Tibial artery (tissue), 4 donors: ENCODE measurements at places on chromosomes 16 and 17.
A peak's percentile ranks its signal among the peaks of the same experiment; 100 is the strongest.

DNA sequence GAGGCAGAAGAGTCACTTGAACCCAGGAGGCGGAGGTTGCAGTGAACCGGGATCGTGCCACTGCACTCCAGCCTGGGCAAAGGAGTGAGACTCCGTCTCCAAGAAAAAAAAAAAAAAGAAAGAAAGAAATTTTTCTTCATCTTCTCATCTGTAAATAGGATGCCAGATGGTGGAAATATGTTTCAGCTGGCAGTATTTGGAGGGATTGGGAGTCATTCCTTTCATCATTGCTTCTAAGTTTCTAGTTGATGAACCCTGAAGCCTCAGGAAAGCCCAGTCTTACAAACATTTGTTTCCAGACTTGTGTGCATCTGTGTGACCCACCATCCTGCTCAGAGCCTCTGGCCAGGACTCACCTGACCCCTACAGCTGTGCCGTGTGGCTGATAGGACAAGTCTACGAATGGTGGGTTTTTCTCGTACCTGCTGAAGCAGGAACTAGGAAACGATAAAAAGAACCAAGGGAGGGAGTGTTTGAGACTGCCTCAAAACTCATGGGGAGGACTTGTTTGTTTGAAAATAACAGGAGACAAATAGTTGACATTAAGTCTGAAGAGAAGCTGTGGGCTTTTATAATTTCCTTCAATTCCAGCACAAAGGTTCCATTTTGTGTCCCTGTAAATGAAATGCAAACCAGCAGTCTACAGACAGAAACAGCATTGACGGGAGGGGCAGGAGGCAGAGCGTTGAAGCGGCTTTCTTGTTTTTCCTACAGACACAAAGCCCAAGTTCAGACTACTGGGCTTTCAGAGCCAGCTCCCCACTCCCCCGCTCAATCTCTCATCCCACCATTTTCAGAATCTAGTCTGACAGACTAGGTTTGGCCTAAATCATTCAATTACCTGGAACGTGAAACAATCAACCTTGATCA lies 24.9 kb downstream of the CDRT4 start:
- no peak for DNase-seq

DNA sequence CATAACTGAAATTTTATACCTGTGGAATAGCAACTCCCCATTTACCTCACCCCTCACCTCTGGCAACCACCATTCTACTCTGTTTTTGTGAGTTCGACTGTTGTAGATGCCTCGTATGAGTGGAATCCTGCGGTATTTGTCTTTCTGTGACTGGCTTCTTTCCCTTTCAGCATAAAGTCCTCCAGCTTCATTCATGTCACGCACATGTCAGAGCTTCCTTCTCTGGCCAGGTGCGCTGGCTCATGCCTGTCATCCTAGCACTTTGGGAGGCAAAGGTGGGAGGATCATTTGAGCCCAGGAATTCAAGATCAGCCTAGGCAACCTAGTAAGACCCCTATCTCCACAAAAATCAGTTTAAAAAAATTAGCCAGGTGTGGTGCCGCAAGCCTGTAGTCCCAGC lies 278.4 kb downstream of the PARN start:
- DNase-seq, result no peak

DNA sequence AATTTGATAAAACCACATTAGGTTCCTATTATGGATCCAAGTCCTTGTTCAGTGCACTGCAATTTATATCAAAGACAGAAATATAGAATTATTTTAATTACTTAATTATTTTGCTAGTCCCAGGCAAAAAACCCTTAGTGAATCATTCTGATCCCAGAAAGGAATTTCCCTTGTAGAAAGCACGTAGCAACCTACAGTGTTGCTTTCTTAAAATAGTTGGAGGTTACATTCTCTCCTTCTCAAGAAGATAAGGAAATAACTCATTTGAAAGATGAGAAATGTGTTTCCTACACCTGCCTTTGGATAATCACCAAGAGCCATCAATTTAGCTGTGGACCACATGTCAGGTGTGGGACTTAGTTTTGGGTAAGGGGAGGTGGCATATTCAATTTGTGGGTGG lies 434.9 kb downstream of the SHISA9 start:
- no peak for DNase-seq

- no peak for DNase-seq
Observed at GRCh38 chr16:265711-266110, 10.0 kb downstream of the RGS11 start.

- DNase-seq, result no peak
Observed at GRCh38 chr16:2190659-2191445, 5.6 kb downstream of the CASKIN1 start.

GRCh38 chr17:8948462-8948861 lies 17.0 kb downstream of the PIK3R5 start:
- DNase-seq, result no peak

DNA sequence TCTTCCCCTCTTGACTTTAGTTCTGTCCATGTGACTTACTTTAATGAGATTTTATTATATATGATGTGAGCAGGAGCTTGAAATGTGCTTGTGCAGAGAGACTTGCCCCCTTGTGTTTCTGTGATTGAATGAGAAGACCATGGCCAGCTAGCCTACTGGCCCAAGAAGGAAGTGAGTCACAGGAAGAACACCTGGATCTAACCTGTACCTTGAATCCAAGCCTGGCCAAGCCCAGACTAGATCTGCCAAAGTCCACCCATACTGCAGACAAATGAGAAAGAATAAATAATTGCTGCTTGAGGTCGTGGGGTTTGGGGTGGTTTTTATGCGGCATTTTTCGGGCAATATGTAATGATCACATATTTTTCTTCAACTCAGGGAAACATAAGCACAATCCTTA lies 9.6 kb downstream of the ABCA10 start:
- DNase-seq, result no peak

DNA sequence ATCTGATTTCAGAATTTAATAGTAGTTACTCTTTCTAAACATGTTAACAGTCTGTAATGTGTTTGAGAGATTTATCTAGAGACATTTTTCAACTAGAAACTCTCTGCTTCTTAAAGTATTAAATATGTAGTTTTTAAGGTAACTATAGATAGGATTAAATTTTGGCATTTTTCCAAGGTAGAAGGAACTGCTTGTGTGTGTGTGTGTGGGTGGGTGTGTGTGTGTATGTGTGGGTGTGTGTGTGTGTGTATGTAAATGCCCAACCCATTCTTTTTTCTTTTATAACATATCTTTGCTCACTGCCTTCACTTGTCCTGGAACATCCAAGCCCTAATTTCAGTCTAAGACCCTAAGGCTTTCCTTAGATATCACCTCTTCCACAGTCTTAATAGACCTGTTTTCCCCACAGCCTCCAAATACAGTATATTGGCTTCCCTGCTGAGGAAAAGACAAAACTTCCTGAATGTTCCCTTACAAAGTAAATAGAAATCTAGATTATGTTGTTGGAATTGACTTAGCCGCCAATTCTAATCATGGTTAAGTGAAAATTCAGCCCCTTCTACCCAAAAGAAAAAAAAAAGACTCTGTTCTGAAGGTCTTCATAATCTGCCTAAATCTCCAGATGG lies 33.5 kb downstream of the NUP93 start:
- no peak for DNase-seq

GRCh38 chr16:66924527-66925321 lies 611 bp downstream of the RRAD start:
- DNase-seq, result peak; percentile 81

- peak; percentile 88 for DNase-seq
Observed at GRCh38 chr17:1779571-1780131, 17.8 kb downstream of the SERPINF1 start.

- DNase-seq, result no peak
Observed at GRCh38 chr16:23186171-23186570, 3.6 kb downstream of the SCNN1G start.

DNA sequence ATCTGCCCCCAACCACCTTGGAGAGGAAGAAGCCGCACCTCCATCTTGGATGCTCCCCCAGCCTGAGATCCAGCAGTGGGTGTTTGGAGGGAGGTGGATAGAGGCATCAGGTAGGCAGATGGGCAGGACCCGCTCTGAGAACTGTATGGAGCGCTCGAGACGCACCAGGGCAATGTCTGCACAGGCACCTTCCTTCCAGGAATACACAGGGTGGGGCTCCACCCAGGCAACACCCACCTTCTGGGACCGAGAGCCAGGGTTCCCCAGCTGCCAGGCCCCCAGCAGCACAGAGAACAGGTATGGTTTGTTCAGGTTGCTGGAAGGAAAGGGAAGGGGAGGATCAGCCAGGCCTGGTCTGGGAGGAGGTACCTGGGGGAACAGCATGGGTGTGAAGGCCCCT lies 2.4 kb downstream of the PRSS22 start:
- no peak for DNase-seq

- DNase-seq, result no peak
Observed at GRCh38 chr17:72850410-72851118, 241.9 kb downstream of the SLC39A11 start.

DNA sequence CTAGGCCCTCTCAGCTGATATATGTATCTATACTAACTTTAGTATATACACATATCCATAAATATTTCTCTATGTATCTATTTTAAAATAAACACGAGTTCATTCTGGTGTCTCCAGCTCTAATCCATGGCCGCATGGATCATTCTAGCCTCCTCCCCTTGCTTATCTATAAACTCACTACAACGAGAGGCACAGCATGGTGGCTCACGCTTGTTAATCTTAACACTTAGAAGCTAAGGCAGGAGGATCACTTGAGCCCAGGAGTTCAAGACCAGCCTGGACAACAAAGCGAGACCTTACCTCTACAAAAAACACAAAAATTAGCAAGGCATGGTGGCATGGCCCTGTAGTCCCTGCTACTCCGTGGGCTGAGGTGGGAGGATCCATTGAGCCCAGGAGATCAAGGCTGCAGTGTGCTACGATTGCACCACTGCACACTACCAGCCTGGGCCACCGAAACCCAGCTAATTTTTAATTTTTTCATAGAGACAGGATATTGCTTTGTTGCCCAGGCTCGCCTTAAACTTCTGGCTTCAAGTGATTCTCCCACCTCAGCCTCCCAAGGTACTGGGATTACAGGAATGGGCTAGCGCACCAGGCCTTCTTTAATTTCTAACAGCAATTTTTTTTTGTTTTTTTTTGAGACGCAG lies 3.9 kb upstream of the ZNF207 start:
- DNase-seq, result no peak

DNA sequence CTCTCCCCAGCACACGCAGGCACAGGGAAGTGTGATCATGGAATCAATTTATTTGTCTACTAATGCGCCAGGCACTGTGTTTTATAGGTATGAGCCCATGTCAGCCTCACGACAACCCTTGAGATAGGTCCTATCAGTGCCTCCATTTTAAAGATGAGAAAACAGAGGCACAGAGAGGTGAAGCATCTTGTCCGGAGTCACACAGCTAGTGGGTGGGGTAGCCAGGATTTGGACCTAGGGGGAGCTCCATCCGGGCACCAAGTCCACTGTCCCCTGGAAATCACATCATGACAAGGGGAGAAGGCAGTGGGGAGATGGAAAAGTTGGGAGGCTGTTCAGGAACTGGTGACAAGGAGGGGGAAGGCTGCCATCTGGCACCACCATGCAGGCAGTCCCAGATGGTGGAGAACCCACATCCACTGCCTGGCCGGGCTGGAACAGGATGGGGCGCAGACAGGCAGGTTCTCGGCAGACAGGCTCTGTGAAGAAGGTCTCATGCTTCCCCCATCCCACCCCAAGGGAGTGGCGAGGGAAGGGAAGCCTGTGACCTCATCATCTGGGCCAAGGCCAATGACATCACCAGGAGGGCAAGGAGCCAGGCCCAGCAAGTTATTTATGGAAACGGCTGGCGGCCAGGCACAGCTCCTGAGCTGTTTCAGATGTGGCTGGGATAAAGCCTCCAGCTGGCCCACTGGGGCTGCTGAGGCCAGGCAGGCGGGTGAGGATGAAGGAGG lies 126.0 kb upstream of the SDK2 start:
- peak; percentile 89 for DNase-seq
